ENCODE measurements at places on chromosomes 2 and 18. TPM values are rescaled to one million over a fixed set of nuclear protein-coding genes. Genes with fewer than 3 reads are reported as not detected.

GRCh38 chr2:240277073-240277806 is 136.8 kb upstream of the OTOS start:
- DNase-seq: no peak

CCDC85A gene
- total RNA-seq: not detected

- DNase-seq: no peak
Measured at GRCh38 chr18:35968278-35968880, 4.1 kb upstream of the RMP24 start.

DNA sequence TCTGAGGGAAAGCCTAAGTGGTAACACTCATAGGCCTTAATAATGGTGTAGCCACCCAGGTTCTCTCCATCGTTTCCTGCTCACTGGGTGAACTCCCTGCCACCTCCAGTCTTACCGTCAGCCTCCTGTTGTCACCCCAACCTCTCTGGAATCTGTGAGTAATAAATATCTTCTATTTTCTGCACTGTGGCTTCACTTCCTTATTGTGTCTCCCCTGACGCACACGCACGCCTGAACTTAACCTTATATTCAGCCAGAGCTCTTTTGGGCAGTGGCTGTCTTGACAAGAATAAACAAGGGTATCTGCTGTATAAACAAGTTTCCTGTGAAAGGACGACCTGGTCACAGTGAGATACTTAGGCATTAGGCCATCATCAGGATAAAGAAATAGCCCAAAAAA is 467.2 kb downstream of the SPAG16 start:
- no peak for DNase-seq

DNA sequence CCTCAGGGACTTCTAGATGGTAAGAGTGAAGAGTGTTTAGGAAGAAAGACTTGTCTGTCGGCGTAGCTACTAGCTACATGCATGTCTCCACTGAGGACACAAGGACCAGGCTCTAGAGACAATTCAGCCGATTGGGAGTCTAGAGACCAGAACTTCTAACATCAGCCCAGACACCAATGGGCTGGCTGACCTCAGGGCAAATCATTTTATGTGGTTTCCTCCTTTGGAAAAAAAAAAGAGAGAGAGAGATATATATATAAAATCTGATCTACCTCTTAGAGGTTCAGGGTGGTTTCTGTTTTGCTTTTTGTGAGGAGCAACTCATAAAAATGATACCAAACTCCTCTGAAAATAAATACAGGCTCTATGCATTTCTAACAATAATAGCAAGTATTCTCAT is 212.8 kb downstream of the BCL2 start:
- DNase-seq: peak; percentile 19

UGT1A3 gene
- not detected for total RNA-seq

DNA sequence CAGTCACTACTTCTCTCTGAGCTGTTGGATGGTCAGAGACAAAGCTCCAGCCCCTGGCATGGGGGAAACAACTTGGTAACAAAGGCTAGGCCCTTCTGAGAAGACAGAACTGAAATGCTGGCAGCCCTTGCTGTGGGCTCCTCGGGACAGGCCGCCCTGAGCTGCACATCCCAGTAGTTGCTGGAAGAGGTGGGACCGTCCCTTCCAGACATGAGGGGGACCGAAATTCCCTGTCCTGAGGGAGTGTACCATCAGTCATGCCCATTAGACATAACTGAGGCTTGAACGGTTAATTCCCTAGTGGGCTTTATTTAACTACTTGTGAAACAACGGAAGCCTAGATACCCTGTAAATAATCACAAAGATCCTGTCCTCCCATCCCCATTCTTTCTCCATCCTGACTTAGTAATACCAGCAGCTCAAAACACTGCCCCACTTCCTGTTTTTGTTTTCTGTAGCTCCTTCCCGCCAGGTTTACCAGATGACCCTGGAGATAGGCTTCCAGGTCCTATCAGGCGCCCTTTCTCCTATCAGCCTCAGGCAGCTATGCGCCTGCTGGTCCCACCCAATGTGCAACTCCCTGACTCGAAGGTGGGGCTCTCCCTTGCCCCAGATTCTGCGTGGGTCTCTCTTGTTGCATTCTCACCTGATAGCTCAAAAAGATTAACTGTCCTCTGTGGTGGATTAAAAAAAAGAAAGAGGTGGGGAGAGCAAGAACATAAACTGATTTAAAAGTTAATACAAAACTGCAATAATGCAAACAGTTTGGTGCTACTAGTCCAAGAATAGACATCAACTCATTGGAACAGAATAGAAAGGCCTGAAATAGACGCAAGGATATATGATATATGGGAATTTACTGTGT is 37.0 kb upstream of the NT5DC4 start:
- DNase-seq: no peak

DNA sequence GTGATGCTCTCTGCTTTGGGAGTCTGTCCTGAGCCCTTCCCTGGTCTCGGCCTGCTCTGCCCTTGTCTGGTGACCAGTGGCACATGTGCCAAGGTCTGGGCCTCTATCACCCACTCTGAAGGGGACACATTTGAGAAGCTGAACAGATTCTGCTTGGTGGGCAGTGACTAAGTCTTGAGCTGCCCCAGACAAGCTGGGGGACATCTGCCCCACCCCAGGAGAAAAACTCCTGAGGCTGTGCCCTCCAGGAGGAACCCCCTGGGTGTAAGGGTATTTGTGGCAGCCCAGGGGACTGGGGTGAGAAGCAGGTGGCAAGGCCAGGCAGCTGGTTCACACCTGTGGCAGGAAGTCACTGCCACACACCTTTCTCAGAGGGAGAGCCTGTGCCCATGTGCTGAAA is 342.1 kb downstream of the DYSF start:
- no peak for DNase-seq

DNA sequence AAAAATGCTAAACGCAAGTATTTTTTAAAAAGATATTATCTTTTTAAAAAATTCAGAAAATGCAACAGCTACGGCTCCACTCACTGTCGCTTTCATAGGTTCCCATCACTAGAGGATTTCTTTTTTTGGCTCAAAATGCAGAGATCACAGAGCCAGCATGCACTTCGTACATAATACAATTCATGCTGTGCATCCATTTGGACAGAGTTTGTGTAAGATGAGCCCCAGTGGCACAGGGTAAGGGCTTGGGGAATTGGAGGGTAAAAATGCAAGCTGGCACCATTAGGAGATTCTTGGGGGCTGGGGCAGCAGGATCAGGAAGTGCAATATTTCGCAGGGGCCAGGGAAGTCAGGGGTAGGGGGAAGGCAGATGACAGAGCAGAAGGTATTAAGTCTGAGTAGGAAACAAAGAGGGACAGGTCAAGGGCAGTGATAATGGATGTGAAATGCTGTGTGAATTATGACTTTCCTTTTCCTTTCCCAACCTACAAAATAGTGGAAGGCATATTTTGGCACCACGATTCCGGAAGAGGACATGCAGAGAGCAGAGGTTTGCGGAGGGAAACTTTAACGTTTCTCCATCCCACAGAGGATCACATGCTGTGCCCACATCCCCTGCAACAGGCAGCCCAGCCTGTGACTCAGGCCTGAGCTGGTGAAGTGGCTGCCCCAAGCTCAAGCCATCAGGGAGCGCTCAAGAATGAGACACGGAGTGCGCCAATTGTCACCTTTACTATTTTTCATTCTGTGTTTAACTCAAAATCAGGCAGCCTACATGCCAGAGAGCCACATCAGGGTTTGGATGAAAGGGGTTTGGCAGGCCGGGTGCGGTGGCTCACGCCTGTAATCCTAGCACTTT is 4.7 kb downstream of the CAPG start:
- peak; percentile 84 for DNase-seq

GRCh38 chr2:46684661-46685060 is 205.3 kb downstream of the TMEM247 start:
- DNase-seq: no peak

Data from activated CD4-positive, alpha-beta T cell treated with anti-CD3 and anti-CD28 coated beads, Interleukin-2, amount 10 ng/mL, durations not matched to agents 7 days and 5 days (primary cell).